Foreskin fibroblast (primary cell): ENCODE measurements at places on chromosomes 11 and 22.
A peak's percentile ranks its signal among the peaks of the same experiment; 100 is the strongest.

- DNase-seq: no peak
Observed at GRCh38 chr22:20776624-20777405, 2.9 kb downstream of the SERPIND1 start.

DNA sequence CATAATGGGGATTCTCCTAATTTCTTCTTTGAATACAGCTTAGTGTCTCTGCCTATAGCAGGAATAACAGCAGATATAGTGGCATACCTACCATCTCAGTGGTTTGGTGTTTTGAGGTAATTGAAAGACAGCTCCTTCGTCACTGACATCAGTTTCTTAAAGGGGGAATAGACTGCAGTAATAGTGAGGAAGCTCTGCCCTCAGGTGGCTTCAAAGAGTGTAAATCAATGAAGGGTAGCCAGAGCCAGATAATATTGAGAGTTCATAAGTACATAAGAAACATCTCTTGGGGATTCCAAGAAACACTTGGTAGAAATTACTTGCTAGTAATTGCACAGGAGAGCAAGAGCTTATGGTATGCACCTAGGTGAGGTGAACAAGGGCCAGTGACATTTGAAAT, 4.4 kb downstream of the OR6M1 start:
- DNase-seq: no peak

DNA sequence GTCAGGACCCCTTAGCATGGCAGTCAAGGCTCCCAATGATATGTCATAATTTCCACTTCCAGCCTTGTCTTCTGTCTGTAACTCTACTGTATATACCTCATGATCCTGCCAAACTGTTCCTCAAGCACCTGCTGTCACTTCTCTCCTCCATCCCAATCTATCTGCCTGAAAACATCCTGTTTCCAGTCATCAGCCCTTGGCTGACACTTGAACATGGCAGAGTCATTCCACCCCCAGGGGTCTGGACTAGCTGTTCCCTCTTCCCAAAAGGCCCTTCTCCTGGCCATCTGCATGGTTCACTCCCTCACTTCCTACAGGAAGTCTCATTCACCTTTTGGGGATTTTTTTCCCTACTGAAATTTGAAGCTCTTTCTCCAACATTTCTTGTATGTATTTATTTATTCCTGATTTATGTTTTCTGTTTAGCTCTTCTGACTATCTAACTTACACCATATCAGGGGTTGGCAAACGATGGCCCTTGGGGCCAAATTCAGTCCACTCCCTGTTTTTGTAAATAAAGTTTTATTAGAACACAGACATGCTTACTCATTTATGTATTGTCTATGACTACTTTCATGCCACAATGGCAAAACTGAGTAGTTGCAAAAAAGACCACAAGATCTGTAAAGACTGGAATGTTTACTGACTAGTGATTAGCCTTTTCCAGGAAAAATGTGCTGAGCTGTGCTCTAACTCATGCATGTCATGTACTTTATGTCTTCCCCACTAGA, 278.4 kb downstream of the KIRREL3 start:
- no peak for DNase-seq

GRCh38 chr11:3962406-3962840, 107.0 kb downstream of the STIM1 start:
- DNase-seq: peak; percentile 63

- DNase-seq: no peak
Observed at GRCh38 chr11:33842236-33842915, 49.5 kb downstream of the LMO2 start.

GRCh38 chr11:35343033-35343598, 76.2 kb downstream of the SLC1A2 start:
- no peak for DNase-seq

DNA sequence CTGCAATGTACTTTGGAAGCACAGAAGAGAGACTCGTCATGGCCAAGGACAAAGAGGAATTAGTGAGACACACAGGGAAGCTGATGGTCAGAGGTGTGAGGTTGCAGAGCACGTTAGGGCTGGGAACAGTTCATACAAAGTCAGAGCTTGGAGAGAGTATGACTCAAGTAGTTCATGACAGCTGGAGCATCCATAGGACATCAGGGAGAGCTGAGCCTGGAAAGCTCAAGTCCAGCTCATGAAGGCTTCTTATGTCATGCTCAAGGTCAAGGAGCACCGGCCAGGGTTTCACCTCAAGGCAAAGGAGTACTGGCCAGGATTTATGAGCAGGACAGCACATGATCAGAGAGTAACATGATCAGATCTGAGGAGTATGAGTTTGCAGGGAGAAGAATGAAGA, 64.6 kb upstream of the CHST1 start:
- no peak for DNase-seq

DNA sequence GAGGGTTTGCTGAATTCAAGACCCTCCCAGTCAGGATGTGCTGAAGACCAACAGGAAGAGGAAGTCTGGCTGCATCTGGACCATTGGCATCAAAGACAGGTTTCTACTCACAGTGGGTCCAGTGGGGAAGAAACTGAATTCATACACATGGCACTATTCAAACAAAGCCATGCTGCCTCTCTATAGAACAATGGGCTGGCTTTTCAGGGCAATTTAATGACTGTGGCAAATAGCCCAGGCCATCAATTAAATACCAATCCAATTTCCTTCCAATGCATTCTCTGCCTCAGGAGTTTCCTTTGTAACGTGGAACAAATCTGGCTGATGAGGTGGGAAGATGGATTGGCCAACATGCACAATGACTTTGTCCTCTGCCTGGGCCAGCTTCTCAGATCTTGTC, 98.6 kb downstream of the SEZ6L start:
- DNase-seq: no peak

DNA sequence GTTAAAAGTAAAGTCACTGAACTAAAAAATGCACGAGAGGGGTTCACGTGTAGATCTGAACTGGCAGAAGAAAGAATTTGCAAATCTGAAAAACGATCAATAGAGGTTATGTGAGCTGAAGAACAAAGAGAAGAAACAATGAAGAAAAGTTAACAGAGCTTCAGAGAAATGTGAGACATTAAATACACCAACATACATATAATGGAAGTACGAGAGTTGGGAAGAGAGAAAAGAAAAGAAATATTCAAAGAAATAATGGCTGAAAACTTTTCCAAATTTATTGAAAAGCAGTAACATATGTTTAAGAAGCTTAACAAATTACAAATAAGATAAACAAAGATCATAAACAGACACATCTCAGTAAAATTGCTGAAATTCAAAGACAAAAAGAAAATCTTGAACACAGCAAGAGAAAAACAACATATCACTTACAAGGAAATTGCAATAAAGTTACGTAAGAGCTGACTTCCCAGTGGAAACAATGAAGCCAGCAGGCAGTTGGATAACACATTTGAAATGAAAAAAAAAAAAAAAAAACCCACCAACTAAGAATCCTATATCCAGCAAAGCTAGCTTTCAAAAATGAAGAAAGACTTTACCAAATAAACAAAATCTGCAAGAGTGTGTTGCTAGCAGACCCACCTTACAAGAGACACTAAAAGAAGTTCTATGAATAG, 56.8 kb downstream of the EMSY start:
- no peak for DNase-seq

- no peak for DNase-seq
Observed at GRCh38 chr11:107592231-107592590, 1.3 kb downstream of the ELMOD1 start.

- no peak for DNase-seq
Observed at GRCh38 chr22:50687829-50688228, 15.2 kb downstream of the SHANK3 start.

- no peak for DNase-seq
Observed at GRCh38 chr22:44620841-44621257, 81.2 kb upstream of the PRR5 start.

DNA sequence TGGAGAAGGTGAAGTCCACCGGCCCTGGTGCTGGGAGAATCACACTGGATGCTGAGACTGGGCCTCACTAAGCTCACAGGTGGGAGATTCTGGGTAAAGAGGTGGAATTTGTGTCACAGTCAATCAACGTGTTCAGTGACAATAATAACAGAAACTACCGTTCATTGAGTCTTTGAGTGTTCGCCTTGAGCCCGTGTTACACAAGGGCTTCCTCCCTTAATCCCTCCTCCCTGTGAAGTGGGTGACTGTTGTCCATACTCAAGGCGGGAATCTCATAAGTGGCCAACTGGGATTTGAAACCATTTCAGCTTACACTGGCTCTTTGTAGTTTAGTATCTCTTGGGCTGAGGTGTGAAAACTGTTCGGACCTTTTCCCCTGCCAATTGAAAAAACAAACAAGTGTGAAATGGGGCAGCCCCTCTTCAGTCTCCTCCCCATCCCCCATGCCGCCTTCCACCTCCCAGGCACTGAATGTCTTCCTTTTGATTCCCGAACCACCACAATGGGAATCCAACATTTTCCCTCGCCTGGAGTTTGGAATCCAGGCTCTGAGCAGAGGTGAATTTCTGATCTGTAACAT, 502.4 kb downstream of the MIAT start:
- no peak for DNase-seq

DNA sequence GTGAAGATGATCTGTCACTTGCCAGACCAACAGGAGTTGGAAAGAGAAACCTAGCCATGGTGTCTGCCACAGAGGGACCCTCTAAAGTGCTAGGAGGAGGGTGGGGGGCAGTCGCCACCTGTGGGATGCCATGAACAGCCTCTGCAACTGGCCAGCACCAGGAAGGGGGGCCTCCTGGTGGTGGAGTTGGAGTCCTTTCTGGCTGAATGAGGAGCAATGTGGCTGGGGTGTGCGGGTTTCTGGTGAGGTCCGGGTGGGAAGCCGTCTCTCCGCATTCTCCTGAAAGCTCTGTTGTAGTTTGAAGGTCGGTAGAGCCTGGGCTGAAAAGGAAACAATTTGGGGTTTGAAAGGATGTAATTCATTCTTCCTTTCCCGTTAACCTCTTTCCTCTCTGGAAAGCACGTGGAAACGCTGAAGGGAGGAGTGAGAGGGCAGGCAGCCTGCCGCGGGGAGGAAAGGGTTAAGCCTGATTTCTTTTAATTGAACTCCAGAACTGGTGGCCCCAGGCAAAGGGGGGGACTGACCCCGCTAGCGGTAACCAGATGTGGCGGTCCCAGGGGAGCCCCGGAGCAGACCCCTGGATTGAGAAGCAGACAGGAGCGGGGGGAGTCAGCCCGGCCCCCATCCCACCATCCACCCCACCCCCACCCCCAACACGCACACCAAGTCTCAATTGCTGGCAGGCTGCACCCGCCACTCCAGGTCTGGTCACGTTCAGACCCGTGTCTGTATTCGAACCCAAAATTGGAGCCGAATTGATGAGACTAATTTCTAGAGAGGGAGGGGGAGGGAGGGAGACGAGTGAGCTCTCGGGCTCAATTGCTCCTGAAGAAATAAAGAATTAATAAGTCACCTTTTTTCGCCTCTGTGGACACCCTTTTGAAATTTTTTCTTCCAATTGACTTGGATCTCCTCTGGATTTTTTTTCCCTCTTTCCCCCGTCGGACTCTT, 1.8 kb upstream of the FLI1 start:
- no peak for DNase-seq

DNA sequence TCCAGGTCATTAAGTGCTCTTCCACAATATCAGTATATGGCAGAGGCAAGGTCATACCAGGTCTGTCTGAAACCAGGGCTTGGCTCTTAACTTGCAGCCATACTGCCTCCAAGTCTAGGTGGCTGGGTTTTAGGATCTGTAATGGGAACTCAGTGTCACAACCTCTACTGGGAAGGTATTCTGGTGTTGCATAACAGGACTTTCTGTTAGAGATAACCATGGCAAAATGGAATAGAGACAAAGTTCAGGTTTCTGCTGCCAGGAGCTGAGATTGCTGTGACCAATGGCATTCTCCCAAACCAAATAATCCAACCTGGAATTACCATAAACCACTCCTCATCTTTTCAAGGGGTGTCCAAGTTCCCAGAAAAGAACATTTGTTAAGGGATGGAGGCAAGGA, 6.8 kb upstream of the SAA1 start:
- DNase-seq: no peak

DNA sequence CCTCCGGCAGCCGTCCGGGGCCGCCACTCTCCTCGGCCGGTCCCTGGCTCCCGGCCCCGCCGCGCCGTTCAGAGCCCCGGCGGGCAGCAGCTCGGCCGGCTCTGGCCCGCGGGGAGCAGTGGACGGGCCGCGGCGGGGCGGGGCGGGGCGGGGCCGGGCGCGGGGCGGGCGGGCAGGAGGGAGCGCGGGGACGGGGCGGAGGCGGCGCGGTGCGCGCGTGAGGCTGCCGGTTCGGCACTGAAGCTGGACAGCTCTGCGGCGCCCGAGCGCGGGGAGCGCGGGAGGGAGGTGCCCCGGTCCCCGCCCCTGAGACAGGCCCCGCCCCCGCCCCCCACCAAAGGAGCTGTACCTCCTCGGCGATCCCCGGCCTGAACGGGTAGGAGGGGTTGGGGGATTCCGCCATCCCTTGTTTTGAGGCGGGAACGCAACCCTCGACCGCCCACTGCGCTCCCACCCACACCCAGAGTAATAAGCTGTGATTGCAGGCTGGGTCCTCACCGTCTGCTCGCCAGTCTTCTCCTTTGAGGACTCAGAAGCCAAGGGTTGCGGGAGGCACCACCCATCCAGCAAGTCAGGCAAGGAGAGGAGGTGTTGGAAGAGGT, at the start of gene DRD2:
TSS of gene DRD2 (minus strand) at position 239 of the 602 bp plus-strand sequence. CDS start 50,747 bp downstream, outside the sequence.
- DNase-seq: peak; percentile 22

DNA sequence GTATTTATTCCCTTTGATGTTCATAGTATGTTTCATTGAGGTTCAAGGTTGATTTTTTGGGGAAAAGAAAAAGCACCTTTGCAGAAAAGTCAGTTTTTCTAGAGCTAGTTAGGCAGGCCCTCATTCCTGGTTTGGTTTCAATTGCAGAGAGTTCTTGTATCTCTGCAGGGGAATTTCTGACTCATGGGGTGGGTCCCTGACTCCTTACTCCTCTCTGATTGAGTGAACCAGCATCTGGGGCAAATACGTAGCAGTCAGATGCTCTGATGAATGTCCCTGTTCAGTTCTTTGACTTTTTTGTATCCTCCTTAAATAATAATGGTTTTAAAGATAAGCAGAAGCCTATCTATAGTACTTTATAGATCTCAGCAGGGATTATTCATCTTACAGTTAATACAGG, 7.7 kb upstream of the NCR3LG1 start:
- peak; percentile 93 for DNase-seq

DNA sequence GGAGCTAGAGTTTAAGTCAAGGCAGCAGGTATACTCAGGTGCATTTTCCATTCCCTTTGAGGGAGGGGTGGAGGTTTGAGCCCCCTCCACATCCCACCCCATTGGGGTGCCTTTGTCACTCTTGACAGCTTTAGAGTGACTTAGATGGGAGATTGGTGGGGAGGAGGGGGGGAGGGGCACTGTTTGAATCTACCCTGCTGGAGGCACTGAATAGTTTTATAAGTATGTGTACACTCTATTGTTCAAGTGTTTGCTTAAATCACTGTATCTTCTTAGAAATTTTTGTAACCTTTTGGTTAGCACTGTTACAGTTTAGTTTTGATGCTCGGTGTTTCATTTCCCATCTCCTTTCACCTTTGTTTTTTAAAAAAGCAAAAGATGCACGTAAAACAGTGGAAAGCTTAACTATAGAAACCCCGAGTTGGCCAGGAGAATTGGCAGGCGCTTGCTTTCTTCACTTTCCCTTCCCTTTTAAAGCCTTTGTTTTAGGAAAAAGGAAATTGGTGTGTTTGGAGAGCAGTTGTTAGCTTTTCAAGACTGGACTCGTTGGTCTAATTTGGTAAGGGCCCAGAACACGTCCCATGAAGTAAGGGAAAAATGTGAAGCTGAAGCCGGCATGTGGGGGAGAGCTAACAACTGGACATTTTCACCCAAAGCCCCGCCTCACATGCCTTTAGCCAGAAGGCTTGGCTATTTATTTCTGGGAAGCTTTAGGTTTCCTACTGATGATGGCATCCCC, 42.8 kb downstream of the TNRC6B start:
- no peak for DNase-seq
